ENCODE measurements at places on chromosomes 4 and X. TPM values are rescaled to one million over a fixed set of nuclear protein-coding genes. Genes with fewer than 3 reads are reported as not detected.
A peak's percentile ranks its signal among the peaks of the same experiment; 100 is the strongest.

GRCh38 chr4:44256414-44256813 is 192.2 kb downstream of the KCTD8 start:
- DNase-seq = no peak

BMX gene
- total RNA-seq = 0.90 TPM

DNA sequence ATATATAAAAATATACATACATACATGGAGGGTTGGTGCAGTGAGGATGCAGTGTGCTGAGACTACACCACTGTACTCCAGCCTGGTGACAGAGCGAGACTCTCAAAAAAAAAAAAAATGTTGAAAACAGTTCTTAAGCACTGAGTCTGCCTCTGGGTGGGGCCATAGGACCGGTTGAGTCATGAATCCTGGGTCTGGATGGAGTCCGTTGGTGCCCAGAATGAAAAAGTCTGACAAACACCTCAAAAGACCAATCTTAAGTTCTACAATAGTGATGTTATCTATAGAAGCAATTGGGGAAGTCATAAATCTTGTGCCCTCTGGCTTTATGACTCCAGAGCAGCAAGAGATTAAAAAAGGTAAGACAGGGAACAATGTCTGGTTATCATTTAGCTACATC is 70.4 kb downstream of the FGFBP1 start:
- peak; percentile 14 for DNase-seq

DNA sequence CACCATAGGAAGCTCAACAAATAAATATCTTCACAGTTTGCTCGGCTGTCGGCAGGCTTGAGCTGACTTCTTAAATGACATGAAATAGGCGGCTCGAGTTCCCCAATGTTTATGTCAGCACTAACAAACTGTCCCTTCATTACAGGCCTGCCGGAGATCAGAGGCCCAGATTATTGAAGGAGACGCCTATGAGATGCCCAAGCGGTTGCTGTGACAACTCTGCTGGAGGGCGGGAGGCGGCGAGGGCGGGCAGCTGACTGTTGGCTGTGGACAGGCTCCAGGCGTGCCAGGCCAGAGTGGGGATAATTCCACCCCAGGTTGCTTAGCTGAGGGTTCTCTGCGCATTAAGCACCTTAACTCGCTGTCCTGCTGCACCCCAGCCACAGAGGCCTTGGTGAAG is 39.2 kb upstream of the MSX1 start:
- DNase-seq = no peak

KLHL34 gene
- not detected for total RNA-seq

DNA sequence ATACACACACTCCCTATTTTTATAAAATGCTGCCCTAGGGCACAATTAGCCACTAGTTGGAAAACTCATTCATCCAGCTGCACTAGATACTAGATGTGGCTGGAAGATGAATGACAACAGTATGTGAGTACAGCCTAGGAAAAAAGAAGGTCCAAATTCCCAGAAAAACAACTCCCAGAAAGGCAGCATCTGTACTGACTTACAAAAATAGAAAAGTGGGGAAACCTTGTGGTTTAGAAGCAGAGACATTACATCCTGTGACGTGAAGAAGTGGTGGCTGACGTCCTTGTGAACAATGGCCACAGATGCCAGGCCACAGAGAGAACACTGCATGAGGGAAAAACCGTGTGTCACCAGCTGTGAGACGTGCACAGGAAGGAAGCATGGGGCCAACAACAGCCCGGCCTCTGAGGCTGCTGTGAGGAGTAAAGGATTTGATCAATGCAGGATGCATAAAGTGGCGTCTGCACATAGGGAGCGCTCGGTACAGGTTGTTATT is 81.2 kb downstream of the SPRY1 start:
- peak; percentile 47 for DNase-seq

DNA sequence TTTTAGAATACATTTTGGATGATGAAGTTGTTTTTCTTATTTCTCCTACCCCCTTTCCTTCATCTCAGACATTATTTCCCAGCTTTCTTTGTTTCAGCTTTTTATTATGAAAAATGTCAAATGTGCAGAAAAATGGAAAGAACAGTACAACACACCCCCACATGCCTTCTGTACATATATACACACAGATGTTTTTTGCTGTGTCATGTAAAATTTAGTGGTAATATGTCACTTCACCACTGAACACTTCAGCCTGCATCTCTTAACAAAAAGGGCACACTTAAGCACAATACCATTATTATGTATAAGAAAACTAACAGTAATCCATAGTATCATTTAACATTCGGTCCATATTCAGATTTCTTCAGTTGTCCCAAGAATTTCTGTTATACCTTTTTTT is 37.8 kb downstream of the OCRL start:
- no peak for DNase-seq

DNA sequence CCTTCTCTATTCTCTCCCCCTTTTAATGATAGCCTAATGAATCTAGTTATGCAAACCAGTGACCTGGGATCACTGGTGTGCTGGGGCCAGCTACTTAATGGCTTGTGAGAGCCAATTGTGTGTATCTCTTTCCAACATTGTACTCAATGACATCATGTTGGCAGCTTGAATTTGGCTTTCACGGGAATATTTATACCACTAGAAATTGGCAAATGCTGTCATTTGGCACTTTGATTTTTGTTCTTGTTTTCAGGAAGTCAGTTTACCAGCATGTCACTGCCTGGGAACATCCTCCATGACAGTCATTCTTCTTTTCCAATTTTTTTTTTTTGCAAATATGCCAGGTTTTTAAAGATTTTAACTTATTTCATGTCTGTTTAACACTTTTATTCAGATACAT is 1685.3 kb downstream of the STIM2 start:
- no peak for DNase-seq

NLRP2B gene
- total RNA-seq = not detected

RAB9A gene
- total RNA-seq = 51.8 TPM

DNA sequence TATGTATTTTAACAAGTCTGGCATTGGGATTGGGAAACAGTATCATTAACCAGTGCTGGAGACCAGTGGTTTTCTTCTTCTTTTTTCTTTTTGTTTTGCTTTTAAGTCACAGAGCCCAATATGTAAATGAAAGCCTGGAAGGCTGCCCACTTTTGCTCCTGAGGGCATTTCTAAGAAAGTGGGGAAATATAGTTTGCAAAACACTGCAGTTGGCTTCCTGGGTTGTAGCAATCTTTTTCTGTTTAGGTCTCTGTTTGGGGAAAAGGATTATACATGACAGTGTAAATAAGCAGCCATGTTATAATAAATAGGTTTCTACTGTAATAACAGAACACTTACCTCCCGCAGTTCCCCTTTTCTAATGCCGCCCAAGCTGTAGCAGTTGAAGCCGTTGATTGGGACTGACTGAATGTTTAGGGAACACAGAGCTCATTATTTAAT is 105.5 kb downstream of the TMEM164 start:
- DNase-seq = peak; percentile 29

SLC2A9 gene
- 0.74 TPM for total RNA-seq

DNA sequence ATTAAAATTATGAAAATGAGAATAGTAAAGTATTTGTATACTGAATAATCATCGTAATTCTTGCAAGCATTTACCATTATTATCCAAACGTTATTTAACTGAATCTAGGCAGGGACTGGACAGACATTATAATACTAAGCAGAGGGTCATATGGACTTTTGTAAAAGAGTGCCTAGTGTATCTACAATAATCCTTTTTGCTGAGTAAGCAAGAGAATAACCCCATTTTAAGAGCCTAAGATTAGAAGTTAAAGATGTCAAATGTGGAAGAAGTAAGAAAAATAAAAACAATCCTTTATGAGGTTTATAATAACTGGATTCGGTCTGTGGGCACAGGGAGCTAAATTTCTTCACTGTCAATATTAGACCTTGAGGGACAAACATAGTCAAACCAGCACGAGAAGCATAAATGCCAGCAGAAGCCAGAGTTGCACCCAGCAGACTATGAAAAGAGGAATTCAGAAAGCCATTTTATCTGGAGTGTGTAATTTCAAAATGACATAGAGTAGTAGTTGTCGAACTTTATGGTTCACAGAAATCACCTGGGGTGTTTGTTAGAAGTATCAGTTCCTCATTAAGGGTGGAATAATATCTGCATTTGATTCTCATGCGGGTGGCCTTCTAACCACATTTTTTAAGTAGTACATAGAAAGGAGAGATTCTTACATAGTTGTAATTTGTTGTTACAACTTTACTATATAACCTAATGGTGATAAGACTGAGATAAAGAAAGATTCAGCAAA is 39.7 kb upstream of the DCLK2 start:
- DNase-seq = no peak

DNA sequence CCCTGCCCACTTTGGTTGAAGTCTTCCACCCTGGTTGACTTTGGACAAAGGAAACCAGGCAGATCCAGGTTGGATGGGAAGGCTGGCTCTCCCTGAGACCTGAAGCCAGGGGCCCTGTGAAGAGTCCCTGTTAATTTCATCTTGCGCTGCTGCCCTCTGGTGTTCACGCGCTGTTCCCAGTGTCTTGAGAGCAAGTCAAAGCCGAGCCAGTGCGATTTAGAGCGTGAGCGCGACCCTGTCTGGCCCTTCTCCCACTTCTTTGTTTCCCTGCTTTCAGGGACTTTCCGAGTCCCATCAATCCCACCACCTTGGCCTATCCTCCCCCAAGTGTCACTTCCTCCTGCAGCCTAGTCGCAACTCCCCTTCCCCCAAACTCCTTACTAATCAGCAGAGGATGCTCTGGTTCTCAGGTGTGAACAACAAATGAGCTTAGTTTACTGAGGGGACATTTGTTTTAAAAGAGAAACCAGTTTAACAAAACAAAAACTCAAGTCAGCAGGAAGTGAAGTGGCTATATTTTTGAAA is 25.8 kb upstream of the CHRNA9 start:
- peak; percentile 86 for DNase-seq

GRCh38 chrX:19931146-19931545 is 43.7 kb upstream of the SH3KBP1 start:
- DNase-seq = peak; percentile 47

SPANXA2 gene
- total RNA-seq = not detected

ADGRG2 gene
- 0.18 TPM for total RNA-seq

- DNase-seq = peak; percentile 14
Measured at GRCh38 chrX:138886769-138887168, 175.3 kb upstream of the FGF13 start.

DNA sequence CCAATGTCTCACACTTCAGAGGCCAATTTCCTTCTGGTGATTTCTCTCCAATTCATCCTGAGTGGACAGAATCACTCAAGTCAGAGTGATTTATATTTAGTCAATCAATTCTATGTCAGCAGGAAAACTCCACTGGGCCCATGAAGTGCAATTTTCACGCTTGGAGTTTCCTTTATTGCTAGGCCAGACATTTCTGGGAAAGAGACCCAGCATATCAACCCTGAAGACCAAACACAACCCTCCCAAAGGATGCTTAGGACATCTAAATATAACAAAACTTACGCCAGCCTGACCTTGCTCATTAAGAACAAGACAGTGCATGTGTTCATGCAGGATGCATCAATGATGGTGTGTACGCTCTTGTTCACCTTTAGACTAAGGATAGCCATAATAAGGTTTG is 156.4 kb downstream of the RASL11B start:
- DNase-seq = no peak

- no peak for DNase-seq
Measured at GRCh38 chr4:112061207-112061817, 83.9 kb upstream of the FAM241A start.

GRCh38 chr4:119728692-119729593 is 100.3 kb upstream of the PDE5A start:
- DNase-seq = peak; percentile 81

GNL3L gene
- total RNA-seq = 27.1 TPM

DNA sequence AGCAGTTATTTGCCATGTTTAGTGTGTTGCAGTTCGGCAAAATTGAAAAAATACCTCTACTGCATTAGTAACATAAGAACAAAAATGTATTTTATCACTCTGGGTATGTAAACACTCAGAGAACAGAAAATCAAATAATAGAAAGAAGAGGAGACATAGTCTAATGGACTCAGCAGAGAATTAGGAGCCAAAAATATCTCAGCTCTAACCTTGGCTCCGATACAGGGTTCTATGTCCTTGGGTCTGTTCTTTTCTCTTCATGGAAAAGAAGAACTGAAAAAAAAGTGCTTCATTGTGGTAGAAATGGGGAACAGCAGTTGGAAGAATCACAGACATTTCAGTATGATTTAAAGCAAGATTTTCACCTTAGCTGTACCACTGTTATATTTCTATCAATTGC is 240.5 kb upstream of the CXXC4 start:
- no peak for DNase-seq

GRCh38 chr4:35970366-35970960 is 273.9 kb downstream of the ARAP2 start:
- DNase-seq = no peak

GRCh38 chrX:10750581-10750980 is 130.2 kb upstream of the MID1 start:
- no peak for DNase-seq

GRCh38 chr4:44237643-44238042 is 211.0 kb downstream of the KCTD8 start:
- DNase-seq = no peak

DNA sequence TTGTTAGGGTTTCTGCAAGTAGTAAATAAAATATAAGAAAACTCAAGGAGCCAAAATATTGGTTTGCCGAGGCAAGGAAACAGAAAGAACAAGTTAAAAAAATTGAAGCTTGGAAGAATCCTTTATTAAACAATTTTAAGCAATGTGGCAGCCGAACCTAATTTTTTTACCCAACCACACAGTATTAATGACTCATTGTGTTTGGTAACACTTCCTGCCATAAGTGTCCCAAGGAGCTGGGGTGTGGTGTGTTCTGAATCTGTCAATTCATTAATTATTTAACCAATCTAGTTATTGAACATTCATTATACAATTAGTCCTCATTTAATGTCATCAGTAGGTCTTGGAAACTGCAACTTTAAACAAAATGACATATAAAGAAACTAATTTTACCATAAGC is 19.3 kb upstream of the CPE start:
- peak; percentile 60 for DNase-seq

DNA sequence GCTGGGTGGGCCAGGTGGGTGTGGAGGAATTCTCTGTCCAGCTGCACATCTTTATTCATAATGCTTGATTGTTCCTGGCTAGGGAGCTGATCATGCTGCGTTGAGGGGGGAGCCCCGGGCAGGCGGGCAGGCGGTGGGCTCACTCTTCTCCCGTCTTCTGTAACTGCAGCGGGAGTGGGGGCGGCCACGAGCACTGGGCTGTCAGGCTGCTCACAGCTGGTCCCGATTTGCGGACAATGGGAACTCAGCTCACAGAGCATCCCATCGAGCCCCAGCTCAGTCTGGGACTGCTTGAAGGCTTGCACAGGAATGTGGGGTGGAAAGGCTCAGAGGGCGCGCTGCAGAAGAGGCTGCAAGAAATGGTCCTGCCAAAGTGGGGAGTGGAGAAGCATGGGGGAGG is 63.8 kb downstream of the EFNB1 start:
- no peak for DNase-seq

NDNF gene
- 0.36 TPM for total RNA-seq

PDGFRA gene
- total RNA-seq = 707 TPM

- DNase-seq = peak; percentile 70
Measured at GRCh38 chr4:17058536-17058915, 160.1 kb upstream of the LDB2 start.

DNA sequence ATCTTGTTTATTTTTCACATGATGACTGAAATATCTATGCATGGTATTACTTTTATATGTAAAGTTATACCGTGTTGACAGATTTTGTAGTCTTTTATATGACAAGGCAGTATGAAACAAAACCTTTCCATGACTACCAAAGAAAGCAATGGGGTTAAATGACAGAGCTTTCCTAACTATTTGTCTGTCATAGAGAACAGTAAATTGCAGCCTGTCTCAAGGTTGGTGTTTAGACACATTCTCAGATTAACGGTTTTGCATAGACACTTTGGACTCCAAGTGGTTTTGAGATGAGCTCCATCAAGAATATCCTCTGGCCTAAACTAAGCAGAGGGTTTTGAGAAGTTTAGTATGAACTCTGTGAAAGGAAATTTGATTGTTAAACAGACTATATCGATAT is 180.7 kb upstream of the TENM3 start:
- no peak for DNase-seq

- DNase-seq = peak; percentile 38
Measured at GRCh38 chr4:158067646-158068045, 105.2 kb downstream of the GASK1B start.

Data from fibroblast of the aortic adventitia (primary cell).